ENCODE measurements at places on chromosomes 5 and 9.

GRCh38 chr9:114282926-114283325, 40.0 kb upstream of the ORM1 start:
- DNase-seq, result peak; percentile 91

- no peak for DNase-seq
These were observed 257.3 kb downstream of the GAS1 start for GRCh38 chr9:86690034-86690433.

DNA sequence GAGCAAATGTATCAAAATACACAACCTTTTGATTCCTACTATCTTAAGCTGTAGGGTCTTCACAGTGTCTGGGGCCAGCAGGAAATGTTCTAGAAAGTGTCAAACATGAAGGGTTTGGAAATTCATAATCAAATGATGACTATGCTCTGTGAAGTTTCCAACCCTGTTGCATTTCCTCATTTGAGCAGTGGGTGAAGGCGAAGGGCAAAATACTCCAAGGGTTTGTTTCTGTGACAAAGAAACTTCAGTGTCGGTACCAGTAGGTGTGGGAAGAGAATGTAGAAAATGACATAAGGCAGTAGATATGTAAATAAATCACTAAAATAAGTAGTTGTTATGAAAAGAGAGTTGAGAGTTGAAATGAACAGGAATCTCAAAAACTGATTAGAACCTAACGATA, 576 bp downstream of the ALDOB start:
- no peak for DNase-seq

DNA sequence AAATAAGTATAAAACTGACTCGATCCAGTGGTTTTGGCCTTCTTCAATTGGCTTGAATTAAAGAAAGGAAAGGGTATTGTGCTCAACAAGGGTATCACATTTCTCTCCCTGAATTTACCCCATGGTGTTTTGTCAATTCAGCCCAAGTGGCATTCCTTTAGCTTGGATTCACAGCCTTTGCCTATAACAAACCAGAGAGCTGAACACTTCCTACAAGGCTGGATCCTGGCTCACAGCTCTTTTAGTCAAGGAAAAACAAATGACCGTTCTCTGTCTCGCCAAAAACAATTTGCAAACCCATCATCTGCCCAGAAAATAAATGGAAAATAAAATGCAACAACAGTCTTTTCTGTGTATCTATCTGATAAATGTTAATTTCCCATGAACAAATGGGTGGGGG, 5.7 kb downstream of the ZNF366 start:
- DNase-seq, result peak; percentile 57

DNA sequence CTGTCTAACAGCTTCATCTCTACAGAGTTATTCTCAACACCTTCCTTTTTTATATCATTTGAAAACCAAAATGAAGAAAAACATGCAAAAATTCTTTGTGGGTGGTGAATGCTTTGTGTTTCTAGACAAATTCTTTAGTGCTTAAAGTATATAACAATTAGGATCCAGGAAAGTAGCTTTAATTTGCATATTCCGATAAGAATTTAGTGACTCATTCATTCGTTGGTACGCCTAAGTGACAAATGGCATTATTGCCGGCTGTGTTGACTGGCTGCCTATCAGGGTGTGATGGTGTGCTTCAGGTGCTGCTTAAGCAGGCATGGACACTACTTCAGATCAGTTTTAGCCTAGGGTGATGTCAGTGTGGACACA, 35.2 kb downstream of the LMNB1 start:
- peak; percentile 5 for DNase-seq

DNA sequence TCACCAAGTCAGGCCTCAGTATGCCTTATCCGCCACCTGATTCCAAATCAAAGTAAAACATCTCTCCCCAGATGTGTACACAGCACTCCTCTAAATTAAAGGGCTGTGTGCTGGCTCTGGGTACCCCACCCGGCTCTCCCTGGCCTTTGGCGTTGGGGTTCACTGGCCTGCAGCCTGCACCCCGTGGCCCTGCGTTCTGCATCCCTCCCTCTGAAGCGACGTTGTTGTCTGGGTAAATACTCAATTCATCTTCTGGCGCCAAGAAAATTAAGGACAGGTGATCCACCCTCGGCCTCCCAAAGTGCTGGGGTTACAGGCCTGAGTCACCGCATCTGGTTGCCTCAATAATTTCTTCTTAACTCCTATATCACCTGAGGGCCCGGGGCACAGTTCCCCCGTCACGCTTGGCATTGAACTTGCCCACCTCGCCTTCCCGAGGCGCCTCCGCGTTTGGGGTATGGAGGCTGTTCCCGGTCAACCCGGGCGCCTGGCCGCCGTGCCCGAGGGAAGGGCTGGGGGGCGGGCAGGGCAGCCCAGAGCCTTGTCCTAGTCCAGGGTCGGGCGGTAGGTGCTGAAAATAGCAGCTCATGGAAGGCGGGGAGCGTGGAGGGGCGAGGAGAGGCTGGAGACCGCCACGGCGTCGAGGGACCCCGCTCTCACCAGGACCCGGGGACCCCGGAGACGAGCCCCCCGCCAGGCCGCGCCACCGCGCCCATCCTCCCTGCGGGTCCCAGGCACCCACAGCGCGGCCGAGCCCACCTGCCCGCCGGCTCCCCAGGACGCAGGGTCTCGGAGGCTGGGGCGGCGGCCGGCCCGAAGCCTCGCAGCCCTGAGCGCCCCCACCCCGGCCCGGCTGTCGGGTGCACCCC, 531 bp downstream of the ABO start:
- peak; percentile 58 for DNase-seq

DNA sequence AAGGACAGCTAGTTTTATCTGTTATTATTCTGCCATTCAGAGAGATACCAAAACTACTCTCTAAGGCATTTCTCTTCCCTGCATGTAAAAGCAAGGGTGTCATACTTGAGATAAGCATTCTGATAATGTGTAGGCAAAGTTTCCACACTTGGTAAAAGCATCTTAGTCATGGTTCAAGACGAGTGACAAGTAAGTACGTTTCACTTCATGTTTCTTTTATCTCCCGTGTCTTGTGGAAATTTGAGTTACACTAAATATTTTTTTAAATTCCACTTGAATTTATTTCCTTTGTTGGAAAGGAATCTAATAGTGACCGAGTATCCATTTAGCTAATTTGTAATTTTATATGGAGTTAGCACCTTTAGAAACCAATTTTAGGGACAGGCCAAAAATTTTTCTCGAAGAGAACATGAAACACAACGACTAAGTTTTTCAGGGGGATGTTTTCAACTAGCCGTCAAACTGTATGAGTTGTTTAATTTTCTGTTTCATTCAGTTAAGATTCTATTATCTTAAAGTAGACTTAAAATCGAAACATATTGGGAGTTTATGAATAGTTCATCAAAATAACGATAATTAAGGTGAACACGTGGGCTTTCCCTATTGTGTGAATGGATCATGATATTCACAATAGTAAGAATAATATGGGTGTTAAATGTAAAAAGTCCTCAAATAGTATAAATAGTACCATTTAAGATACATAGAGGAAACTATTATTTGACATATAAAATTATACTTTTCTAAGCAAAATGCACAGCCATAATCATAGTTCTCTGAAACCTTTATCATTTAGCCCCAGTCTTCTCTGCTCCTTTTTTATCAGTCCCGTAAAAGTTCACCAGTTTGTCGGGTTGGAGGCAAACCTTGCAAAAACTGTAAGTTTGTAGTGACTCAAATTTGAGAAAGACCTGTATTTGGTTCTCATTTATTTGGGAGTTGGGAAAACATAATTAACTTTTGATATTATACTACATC, 1.6 kb downstream of the RFESD start:
- DNase-seq, result no peak

DNA sequence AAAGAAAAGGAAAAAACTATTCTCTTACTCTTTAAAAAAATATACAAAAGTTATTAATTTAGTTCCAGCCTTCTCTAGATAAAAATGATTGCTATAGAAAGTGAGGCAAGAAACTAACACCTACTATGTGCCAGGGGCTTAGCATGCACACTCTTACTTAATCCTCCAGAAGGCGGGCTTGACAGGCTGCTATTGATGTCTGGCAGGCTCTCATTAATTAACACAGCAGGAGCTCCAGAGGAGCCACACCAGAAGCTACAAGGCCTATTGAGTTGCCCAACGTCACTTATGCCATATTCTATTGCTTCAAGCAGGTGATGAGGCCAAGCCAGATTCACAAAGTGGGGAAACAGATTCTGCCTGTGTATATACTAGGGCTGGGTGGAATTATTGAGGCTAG, 54.6 kb upstream of the CLINT1 start:
- no peak for DNase-seq

DNA sequence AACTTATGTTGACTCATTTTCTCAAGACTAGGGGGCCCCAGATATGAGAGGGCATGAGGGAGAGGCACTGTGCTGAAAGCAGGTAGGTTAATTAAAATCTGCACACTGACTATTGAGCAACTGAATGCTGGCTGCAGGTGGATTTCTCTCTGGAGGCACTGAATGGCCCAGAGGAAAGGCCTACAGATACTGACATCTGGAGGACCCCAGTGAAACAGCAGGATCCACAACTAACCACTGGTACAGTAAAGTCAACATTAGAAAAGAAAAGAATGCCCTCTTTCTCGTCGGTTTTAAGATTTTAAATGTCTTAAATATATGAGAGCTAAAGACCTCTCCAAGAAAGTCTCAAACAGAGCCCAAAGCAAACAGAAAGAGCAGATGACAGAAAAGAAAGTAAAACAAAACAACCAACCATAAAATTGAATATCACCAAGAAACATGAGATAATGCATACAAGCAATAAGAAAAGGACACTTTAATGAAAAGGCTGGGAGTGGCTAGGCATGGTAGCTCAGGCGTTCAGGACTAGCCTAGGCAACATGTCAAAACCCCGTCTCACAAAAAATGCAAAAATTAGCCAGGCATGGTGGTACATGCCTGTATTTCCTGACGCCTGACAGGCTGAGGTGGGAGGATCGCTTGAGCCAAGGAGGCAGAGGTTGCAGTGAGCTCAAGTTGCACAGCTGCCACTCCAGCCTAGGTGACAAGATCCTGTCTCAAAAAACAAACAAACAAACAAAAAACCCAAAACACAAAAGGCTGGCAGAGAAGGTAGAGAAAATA, 43.3 kb downstream of the PUM3 start:
- peak; percentile 80 for DNase-seq

- no peak for DNase-seq
These were observed 77.5 kb upstream of the PANK3 start for GRCh38 chr5:168656633-168657032.

GRCh38 chr9:37761511-37761910, 7.9 kb downstream of the TRMT10B start:
- DNase-seq, result peak; percentile 62

GRCh38 chr5:168299372-168299771, 7.9 kb downstream of the WWC1 start:
- DNase-seq, result no peak

DNA sequence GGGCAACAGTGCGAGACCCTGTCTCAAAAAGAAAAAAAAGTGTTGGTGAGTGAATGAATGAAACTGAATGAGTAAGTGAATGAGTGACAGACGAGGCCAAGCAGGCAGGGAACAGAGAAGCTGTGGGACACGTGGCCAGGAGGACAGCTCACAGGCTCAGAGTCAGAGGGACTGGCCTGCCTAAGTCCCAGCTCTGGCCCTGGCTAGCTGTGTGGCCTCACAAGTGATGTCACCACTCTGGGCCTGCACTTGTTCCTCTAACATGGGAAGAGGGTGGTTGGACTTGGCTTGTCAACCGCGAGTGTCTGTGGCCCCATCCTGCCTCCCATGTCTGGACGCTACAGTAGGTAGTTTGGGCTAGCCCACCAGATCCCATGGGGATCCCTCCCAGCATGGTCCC, 4.7 kb upstream of the PLPP7 start:
- DNase-seq, result peak; percentile 50

GRCh38 chr5:69484891-69485290, 7.7 kb upstream of the OCLN start:
- DNase-seq, result peak; percentile 81

DNA sequence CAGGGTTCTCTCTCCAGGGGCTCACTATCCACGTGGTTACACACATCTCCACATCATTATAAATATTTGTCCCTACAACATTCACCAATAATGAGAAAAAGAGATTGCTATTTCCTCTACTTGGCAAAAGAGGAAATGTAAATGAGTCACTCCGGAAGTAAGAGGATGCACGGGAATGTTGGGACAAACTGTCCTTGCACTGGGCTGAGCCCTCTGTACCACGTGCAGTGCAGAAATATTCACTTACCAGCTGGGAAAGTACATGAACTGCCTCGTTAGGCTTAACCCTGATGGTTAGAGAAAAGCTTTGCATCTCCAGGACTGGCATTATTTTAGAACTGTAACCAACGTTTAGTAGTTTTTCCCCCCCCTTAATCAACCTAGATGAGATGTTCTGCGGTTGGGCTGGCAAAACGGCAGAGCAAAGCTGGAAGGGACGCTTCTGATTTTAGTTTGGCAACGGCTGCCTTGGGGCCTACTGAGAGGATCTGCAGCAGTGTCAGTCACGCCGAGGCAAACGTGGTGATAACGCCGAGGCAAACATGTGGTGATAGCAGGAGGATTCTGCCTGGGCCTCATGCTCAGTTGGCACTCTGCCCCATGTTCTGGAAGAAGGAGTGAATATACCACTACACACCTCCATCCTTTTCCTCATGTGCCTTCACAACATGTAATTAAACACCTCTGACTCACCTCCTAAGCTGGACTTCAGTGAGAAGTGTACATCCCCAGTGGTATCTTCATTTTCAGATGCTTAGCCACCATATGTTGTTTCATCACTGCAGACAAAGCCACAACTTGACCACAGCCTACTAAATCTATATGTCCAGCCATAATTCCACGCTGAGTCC, 661.4 kb upstream of the KLF4 start:
- peak; percentile 54 for DNase-seq

GRCh38 chr5:67010684-67011409, 185.8 kb downstream of the CD180 start:
- DNase-seq, result peak; percentile 66

GRCh38 chr5:176167800-176168199, 70.4 kb upstream of the SIMC1 start:
- DNase-seq, result no peak

- no peak for DNase-seq
These were observed 194.1 kb downstream of the AOPEP start for GRCh38 chr9:94920420-94921091.

DNA sequence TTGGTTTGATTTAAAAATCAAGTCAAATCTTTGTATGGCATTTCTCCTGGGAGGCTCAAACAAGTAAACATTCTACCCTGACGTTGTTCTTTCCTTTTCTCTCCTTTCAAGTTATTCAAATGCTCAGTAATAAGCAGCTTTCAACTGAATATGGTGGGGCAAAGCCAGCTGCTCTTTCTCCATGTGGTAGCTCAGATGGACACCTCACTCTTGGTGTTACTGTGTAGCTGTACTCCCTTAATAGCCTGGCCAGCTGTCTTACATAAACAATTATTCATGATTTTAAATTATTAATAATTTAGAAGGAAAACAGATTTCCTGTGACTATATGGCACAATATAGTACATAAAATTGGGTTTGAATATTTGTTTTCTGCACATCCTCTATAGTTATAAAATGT, 165.2 kb downstream of the PDE4D start:
- no peak for DNase-seq

GRCh38 chr5:116465411-116465810, 109.2 kb downstream of the SEMA6A start:
- DNase-seq, result peak; percentile 29

DNA sequence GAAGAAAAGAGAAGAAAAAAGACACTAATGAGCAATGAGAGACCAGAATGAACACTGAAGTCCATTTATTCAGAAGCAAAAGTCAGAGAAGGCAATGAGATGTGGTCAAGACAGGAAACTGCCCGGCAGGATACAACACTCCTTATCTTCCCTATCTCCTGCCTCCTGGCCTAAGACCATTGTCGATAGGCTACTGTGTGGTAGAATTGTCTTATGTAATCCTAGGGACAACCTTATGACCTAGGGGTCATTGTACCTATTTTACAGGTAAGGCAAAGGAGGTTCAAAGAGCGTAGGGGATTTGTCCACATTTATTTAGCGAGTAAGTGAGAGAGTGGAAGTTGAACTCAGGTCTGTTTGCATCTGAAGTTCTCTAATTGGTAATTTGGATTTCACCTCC, 63.0 kb upstream of the PTPN3 start:
- no peak for DNase-seq
